Activated T-cell treated with anti-CD3 and anti-CD28 coated beads for 1 hour (primary cell): ENCODE measurements at places on chromosomes 2 and 18.
A peak's percentile ranks its signal among the peaks of the same experiment; 100 is the strongest.

- no peak for DNase-seq
Measured at GRCh38 chr2:207813221-207813916, 43.7 kb upstream of the FZD5 start.

- no peak for DNase-seq
Measured at GRCh38 chr2:150204451-150204850, 283.0 kb downstream of the RND3 start.

- no peak for DNase-seq
Measured at GRCh38 chr2:37631698-37632097, 39.7 kb downstream of the CDC42EP3 start.

DNA sequence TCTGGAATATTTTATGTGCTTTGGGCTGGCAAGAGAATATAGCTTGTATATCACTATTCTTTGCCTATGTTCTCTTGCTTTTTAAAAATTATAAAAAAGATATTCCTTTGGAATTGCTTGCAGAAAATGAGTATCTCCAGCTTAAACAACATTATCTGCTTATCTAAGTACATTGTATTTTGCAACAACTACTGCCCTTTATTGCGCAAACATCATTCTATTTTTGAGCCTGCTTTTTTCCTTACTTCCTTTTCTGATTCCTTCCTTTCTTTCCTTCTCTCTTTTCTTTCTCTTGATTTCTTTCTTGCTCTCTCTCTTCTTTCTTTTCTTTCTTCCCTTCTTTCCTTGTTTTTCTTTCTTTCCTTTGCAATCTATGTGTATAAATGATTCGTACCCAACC, 74.0 kb downstream of the UNC80 start:
- DNase-seq, result no peak

DNA sequence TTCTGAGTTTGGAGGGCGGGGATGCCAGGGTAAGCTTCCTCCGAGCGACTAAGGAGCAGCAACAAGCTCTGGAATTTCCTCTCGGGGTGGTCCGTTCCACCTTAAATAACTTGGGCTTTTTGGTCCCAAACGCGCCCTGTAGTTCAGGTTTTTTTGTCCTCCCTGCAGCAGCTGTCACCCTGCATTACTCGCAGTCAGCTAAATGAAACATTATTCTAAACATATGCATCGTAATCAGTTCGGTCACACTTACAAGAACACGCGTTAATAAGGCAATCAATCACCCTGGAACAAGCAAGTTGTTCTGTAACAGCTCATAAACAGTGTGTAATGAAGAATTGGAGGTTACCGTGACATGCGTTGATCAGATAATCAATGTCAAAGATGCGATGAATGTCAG, 8.3 kb downstream of the EVX2 start:
- no peak for DNase-seq

DNA sequence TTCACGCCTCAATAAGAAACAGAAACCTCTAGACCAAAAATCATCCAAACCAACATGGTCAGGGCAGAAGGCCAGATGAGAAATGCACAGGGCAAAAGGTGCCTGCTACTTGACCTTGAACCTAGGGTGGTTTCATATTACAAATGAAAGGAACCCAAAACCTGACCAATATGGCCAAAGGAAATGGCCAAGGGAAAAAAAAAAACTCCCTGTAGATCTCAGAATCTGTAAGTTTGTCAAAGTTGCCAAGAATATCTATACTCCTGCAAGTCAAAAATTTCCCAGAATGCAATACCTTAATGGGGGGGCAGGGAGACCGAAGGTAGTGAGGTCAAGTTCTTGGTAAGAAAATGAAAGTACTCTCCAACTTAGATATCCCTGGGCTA, 47.2 kb downstream of the HIBCH start:
- DNase-seq, result no peak

DNA sequence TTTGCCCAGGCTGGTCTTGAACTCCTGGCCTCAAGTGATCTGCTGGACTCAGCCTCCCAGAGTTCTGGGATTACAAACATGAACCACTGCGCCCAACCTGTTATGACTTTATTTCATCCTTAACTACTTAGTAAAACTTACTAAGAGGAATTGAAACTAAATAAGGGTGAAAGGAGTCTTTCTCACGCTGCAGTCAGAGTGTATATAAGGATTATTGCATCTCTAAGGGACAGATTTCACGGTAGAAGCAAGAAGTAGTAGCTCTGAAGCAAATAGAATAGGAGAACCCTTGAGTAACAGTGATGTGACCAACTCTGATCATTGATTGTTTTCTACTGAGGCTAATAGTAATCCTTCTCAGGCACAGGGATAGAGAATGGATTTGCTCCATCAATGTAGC, 960.1 kb downstream of the CPS1 start:
- DNase-seq, result no peak

- no peak for DNase-seq
Measured at GRCh38 chr2:51025906-51026555, 5.9 kb downstream of the NRXN1 start.

DNA sequence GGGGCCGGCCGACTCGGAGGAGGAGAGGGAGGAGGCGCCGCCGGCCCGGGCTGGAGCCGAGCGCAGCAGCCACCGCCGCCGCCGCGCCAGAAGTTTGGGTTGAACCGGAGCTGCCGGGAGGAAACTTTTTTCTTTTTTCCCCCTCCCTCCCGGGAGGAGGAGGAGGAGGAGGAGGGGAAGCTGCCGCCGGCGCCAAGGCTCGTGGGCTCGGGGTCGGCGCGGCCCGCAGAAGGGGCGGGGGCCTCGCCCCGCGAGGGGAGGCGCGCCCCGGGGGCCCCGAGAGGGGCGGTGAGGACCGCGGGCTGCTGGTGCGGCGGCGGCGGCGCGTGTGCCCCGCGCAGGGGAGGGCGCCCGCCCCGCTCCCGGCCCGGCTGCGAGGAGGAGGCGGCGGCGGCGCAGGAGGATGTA, 316 bp downstream of the CRIM1 start:
- peak; percentile 3 for DNase-seq

- DNase-seq, result no peak
Measured at GRCh38 chr2:161370981-161371380, 45.1 kb upstream of the TBR1 start.

GRCh38 chr2:57515366-57515765, 531.2 kb upstream of the VRK2 start:
- DNase-seq, result no peak

- DNase-seq, result no peak
Measured at GRCh38 chr2:236550701-236551465, 18.7 kb upstream of the ACKR3 start.

- DNase-seq, result peak; percentile 48
Measured at GRCh38 chr18:62324917-62325805, at the start of gene TNFRSF11A. Gene TNFRSF11A, plus strand, starts transcription at chr18:62325310. Its CDS starts 43 bp downstream, at chr18:62325353.

DNA sequence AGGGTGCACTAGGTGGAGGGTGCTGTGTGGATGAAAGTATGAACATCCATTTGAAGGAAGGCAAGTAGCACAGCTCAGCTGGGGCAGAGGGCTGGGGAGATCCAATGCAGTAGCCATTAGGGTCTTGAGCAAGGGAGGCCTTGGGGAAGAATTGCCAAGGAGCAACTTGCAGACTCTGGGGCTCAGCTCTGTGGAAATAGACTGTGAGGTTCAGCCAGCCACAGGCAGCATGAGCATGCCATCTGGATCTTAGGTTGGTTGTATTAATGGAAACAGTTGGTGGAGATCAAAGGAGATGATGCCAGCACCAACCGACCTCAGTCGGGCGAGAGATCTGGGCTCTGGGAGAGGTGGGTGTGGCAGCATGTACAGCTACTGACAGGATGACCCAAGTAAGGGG, 5.6 kb downstream of the ZAP70 start:
- no peak for DNase-seq

- no peak for DNase-seq
Measured at GRCh38 chr2:105498281-105498846, 99.5 kb upstream of the FHL2 start.

GRCh38 chr2:200252265-200253067, 54.0 kb upstream of the SPATS2L start:
- no peak for DNase-seq

DNA sequence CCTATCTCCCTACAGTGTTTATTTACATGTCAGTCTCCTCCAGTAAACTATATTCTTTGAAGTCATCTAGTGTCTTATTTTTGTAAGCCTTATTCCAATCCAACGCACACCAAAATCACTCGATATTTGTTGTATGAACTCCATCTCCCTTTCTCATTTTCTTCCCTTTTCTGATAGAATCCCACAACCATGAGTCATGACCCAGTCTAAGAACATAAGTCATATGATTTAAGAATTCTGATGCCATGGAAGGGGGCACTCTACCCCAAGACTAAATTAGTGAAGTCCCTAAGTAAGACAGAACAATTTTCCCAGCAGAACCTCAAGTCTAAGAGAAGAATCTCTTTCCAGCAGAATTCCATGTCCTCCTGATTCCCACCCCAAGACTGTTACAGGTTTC, 5.4 kb downstream of the CHMP3 start:
- DNase-seq, result no peak

- DNase-seq, result no peak
Measured at GRCh38 chr18:43571078-43571689, 293.9 kb upstream of the SYT4 start.

- no peak for DNase-seq
Measured at GRCh38 chr18:23503963-23504344, 643 bp downstream of the RMC1 start.

GRCh38 chr18:21458310-21458709, 142.2 kb downstream of the ESCO1 start:
- DNase-seq, result no peak

- DNase-seq, result no peak
Measured at GRCh38 chr18:12334863-12335262, 26.8 kb downstream of the TUBB6 start.

DNA sequence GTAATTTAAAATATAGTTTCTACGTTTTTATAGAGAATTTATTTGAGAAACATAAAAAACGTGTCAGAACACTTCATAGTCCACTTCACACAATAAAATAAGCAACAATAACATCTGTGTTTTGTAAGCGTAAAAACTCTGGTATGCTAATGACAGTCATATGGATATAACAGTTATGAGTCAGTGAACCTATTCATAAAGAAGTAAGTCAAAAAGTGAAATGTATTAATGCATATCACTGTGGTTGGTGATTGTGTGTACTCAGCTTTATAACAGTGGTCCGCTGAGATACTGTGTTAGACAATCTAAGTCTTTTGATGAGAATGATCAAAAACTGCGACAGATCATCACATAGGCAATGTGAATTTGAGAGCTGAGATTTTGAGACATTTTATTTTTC, 153.2 kb downstream of the WDR7 start:
- DNase-seq, result no peak

- no peak for DNase-seq
Measured at GRCh38 chr2:8376603-8377410, 305.0 kb upstream of the ID2 start.

DNA sequence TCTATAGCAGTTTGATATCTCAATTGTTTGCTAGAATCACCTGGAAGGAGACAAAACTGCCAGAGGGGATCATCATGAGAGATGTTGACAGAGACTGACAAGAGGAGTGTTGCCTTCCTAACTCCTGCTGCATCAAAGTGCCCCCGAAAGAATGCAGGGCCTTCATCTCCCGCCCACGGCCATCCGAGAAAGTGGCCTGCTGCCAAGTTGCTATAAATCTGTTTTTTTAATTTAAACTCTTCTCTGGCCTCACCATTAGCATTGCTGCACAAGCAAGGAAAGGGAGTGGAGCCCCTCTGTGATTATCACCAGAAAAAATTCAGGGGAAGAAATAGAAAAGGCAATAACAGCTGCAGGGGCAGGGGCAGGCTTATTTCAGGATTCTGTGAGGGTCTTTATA, 238.1 kb upstream of the EPHA4 start:
- DNase-seq, result no peak

GRCh38 chr2:210577263-210578071, 21.1 kb downstream of the CPS1 start:
- no peak for DNase-seq

DNA sequence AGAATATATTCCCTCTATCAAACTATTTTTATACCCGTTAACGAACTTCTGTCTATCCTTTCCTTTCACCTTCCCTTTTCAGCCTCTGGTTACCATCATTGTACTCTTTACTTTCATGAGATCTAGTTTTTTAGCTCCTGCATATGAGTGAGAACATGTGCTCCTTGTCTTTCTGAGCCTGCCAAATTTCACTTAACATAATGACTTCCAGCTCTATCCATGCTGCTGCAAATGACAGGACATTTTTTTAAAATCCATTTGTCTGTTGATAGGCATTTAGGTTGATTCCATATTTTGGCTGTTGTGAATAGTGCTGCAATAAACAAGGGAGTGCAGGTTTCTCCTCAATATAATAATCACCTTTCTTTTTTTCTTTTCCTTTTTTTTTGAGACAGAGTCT, 8.2 kb upstream of the CCDC195 start:
- DNase-seq, result no peak

DNA sequence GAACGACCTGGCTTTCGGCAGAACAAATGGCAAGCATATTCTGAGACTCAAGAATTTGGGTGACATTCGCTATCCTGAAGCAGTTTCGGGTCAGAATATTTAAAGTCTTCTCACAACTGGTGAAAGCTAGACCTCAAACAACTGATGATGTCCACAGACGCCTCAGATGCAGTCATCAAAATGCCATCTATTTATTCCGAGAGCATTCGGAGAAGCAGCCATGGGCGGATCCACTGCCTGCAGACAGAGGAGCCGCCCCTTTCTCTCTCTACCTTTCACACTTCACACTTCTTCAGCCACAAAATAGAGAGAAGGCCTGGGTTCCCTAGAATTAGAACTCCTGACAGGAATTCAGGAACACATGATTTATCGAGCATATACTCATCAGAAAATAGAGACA, 65.8 kb upstream of the CREB1 start:
- no peak for DNase-seq

DNA sequence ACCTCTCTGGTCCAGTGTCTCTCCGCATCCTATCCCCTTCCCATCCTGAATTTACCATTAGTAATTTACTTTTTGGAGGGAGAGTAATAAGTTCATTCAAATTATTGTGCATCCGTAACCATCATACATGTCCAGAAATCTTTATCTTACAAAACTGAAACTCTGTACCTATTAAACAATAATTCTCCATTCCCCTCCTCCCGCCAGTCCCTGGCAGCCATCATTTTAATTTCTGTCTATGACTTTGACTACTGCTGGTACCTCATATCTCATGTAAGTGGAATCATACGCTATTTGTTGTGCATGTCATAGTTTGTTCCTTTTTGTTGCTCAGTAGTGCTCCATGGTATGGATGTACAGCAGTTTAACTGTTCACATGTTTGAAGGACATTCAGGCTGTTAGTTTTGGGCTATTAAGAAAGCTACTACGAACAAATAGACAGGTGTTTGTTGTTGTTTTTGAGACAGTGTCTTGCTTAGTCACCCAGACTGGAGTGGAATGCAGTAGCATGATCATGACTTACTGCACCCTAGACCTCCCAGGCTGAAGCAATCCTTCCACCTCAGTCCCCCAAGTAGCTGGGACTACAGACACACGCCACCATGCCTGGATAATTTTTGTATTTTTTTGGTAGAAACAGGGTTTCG, 2.0 kb downstream of the LIMS1 start:
- no peak for DNase-seq
